ENCODE measurements at places on chromosomes 6 and 20.

DNA sequence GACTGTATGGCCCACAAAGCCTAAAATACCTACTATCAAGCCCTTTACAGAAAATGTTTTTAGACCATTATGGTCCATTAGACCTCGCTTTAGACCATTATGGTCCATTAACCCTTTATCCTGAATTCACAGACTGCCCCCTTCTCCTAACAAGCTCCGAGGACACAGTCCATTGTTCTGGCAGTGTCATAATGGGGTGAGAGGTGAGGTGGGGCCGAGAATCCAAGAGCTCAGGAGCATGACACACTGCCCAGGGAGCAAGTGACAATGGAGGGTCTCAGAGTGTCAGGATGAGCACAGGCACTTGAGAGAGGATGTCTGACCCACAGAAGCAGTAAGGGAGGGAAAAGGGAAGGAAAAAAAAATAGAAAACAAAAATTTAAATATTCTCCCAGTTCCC, 212.4 kb upstream of the NT5E start:
- no peak for DNase-seq

DNA sequence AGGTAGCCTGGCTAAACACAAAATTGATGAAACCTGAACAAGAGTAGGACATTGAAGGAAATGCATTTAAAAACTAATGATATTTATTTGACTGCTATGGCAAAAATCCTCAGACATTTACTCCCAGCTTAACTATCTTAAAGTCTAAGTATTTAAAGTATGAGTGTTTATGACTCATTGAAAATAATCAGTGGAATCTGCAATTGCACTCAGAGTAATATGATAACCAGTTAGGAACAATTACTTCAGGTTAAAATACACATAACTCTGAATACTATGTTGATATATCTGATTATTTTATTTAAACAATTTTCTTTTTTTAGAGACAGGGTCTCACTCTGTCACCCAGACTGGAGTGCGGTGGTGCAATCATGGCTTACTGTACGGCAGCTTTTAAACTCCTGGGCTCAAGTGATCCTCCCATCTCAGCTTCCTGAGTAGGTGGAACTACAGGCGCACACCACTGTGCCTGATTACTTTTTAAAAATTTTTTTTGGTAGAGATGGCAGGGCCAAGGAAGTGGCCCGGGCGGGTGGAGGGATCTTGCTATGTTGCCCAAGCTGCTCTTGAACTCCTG, 43.9 kb downstream of the FILIP1 start:
- peak; percentile 74 for DNase-seq

GRCh38 chr20:14507711-14508110, 170.3 kb upstream of the FLRT3 start:
- DNase-seq = no peak

GRCh38 chr6:136609873-136610706, 59.9 kb upstream of the MAP7 start:
- DNase-seq = peak; percentile 99

DNA sequence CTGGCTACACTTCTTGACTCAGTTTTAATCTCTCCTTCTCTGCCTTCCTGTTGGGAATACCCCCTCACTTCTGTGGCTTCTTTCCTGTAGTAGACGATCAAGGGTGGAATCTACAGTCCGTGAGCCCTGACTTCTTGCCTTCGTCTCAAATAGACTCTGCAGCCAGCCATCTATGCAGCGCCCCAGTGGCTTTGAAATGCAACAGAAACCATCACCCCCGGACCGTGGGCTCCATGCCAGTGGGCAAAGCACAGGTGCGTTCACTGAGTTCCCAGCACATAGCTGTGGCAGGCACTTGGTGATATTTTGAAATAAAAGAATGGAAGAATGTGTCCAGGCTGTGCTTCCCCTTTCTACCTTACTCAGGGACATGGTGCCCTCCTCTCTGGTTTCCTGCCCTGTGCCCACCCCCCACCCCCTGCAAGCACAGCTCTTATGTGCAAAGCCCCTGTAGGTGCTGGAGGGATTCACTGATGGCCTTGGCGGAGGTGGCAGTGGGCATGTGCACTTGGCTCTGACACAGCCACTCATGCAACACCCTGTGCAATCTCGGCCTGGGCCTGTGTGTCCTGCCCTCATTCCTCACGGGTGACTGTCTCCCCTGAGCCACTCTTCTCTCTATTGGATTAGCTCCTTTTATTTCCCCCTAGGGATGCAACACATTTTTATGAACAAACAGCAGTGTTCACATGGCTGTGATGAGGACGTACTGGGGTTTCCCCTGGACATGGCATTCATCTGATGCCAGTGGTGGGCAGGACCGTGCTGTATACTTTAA, 5.5 kb upstream of the CDSN start:
- DNase-seq = peak; percentile 75

DNA sequence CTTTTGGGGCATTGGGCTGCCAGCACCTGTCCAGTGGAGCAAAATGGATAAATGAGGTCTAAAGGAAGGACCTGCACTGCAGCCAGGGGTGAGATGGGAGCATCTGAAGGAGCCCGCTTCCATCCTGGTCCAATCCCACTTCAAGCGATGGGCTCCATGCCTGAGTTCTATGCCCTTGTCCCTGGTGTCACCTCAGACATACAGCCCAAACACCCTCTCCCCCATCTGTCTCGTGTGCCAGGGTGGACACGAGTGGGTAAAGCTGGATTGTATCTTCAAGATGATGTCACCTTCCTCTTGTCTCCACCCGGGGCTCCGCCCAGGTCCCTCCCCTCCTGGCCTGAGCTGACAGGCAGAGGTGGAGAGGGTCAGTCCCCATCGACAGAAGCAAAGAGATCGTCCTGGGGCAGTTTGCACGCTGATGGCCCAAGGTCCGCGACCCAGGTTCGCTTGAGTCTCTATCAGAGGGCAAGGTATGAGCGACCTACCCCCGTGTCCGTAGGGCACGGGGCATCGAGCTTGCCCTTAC, 544 bp downstream of the SMIM29 start:
- DNase-seq = no peak

GRCh38 chr6:20918868-20919267, 384.6 kb downstream of the CDKAL1 start:
- DNase-seq = no peak

GRCh38 chr20:57175397-57176010, 90.9 kb downstream of the BMP7 start:
- no peak for DNase-seq

GRCh38 chr6:10426781-10427279, 12.0 kb upstream of the TFAP2A start:
- no peak for DNase-seq

- DNase-seq = no peak
Measured at GRCh38 chr6:135380793-135381192, 116.7 kb downstream of the AHI1 start.

- DNase-seq = no peak
Measured at GRCh38 chr20:47944682-47945081, 159.4 kb upstream of the SULF2 start.

DNA sequence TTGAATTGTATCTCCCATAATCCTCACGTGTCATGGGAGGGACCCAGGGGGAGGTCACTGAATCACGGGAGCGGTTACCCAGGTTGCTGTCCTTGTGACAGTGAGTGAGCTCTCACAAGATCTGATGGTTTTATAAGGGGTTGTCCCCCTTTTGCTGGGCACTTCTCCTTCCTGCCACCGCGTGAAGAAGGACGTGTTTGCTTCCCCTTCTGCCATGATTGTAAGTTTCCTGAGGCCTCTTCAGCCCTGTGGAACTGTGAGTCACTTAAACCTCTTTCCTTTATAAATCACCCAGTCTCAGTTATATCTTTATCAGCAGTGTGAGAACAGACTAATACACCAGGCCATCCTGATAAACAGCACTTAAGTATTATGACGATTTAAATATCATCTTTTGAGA, 9.0 kb upstream of the MRGBP start:
- DNase-seq = no peak

DNA sequence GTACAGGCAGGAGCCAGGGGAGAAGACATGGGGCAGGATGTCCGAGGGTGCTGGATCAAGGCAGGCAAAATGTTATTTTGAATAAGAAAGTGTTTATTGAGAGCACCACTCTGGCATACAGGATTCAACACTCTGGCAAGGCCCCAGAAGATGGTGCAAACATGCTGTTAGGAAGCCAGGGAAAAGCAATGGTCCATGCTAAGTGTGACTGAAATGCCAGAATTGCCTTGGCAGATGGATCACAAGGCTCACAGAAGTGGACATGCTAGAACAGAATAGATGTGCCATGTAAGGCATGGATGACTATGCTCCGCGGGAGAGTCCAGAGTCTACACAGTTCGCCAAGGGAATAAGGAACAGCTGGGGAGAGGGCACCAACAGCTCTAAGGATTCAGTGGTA, 54.6 kb downstream of the QRSL1 start:
- DNase-seq = no peak

GRCh38 chr20:3250091-3250504, 11.1 kb upstream of the SLC4A11 start:
- no peak for DNase-seq

GRCh38 chr6:148965287-148965686, 218.5 kb downstream of the UST start:
- no peak for DNase-seq

DNA sequence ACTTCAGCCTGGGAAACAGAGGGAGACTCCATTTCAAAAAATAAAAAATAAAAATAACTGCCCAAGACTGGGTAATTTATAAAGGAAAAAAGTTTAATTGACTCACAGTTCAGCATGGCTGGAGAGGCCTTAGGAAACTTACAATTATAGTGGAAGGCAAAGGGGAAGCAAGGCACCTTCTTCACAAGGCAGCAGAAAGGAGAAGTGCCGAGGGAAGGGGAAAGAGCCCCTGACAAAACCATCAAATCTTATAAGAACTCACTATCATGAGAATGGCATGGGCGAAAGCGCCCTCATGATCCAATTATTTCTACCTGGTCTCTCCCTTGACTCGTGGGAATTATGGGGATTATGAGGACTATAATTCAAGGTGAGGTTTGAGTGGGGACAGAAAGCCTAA, 95.5 kb upstream of the LGSN start:
- DNase-seq = no peak

Data from fibroblast of skin of right quadriceps (primary cell).